ENCODE measurements at places on chromosomes 1 and 21. TPM values are rescaled to one million over a fixed set of nuclear protein-coding genes. Genes with fewer than 3 reads are reported as not detected.

GRCh38 chr1:157176591-157177121 lies 38.5 kb upstream of the ETV3 start:
- no peaks in the 10 kb centered on the region for H3K4me1 ChIP-seq
- H3K27me3 ChIP-seq = no peaks in the 10 kb centered on the region
- H3K36me3 ChIP-seq = no peaks in the 10 kb centered on the region

- H3K4me1 ChIP-seq = no peaks in the 10 kb centered on the region
- H3K27me3 ChIP-seq = no peaks in the 10 kb centered on the region
- no peak overlapping the region for H3K27ac ChIP-seq
- DNase-seq = no peak
- H3K36me3 ChIP-seq = no peaks in the 10 kb centered on the region
Observed at GRCh38 chr1:62884156-62884740, 100.3 kb downstream of the ATG4C start.

MAP3K21 gene
- total RNA-seq = 0.34 TPM

DNA sequence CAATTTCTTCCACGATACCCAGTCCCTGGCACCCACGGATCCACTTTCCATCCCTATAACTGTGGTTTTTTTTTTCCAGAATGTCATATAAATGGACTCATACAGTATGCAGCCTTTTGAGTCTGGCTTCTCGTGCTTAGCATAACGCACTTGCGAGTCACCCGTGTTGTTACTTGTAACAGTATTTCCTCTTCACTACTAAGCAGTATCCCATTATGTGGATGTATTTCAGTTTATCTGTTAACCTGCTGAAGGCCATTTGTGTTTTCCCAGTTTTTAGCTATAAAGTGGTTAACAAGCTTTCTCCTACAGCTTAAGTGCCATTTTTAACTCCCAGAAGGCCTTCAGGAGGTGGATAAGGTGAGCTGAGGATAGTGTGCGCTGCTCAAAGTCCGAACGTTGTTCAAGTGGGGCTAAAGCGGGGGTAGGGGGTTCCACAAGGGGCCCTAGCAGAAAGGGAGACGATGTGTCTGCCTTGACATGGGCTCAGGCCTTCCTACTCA lies 829 bp downstream of the ADAR start:
- peak overlapping the region; percentile 87 for H3K4me3 ChIP-seq
- no peaks in the 10 kb centered on the region for H3K27me3 ChIP-seq
- peak overlapping the region; percentile 98 for H3K27ac ChIP-seq
- DNase-seq = no peak
- peaks cover 62% of the 10 kb centered on the region for H3K4me1 ChIP-seq
- H3K36me3 ChIP-seq = peaks cover 4% of the 10 kb centered on the region

- peak overlapping the region; percentile 65 for H3K27ac ChIP-seq
- H3K36me3 ChIP-seq = no peaks in the 10 kb centered on the region
- DNase-seq = no peak
- H3K4me3 ChIP-seq = peak overlapping the region; percentile 51
- no peaks in the 10 kb centered on the region for H3K27me3 ChIP-seq
Observed at GRCh38 chr21:34201001-34201400, 127.6 kb downstream of the MRPS6 start.

DNA sequence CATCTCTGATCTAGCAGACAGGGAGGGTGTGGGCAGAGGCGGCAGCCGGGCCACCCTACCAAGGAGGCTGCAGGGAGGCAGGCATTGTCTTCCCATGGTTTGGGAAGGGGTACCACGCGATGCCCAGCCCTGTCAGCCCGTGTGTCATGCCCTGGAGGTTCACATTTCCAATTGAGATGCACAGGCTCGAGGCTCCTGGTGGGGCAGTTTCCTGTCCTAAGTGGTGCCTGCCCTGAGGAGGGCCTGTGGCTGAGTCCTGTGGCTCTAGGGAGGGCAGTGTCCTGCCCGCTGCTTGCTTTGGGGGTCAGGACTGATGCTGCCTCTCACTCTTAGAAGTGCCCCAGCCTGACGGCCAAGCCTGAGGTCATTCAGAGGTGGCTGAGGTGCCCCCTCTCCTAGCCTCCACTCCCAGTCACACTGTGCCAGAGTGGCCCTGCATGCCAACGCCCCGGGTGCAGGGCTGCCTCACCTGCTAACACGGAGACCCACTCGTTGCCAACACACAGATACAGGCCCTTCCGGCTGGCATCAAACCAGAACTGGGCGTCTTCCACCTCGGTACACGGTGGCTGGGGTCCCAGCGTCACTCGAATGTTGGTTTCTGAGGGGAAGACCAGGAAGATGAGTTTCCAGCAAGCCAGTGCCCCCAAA lies 11.9 kb downstream of the KRTAP10-1 start:
- H3K27me3 ChIP-seq = no peaks in the 10 kb centered on the region
- no peaks in the 10 kb centered on the region for H3K4me1 ChIP-seq
- H3K27ac ChIP-seq = no peak overlapping the region
- DNase-seq = no peak
- H3K4me3 ChIP-seq = no peak overlapping the region

DNA sequence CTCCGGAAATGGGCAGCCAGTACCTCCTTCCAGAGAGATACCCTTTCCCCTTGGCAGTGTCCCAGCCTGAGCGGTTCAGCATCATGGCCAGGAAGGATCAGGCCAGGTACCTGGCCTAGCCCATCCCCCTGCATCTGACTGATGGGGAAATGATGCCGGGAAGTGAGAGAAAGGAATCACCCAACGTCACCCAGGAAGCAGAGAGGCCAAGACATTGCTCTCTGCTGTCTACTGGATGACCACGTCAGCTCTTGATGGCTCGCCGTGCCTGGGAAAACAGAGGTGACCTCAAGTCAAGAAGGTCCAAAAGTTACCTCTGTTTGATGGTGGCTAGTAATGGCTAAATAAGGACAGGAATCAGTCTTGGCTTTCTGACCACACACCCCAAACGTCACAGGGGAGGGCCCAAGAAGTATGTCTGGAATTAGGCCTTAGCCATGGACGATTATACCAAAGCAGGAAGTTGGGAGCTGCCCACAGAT lies 79.0 kb downstream of the MRPL37 start:
- no peaks in the 10 kb centered on the region for H3K27me3 ChIP-seq
- H3K27ac ChIP-seq = peak overlapping the region; percentile 90
- peaks cover 9% of the 10 kb centered on the region for H3K36me3 ChIP-seq
- peaks cover 77% of the 10 kb centered on the region for H3K4me1 ChIP-seq

GRCh38 chr1:76408303-76408702 lies 333.8 kb downstream of the ST6GALNAC3 start:
- H3K36me3 ChIP-seq = no peaks in the 10 kb centered on the region
- no peak overlapping the region for H3K27ac ChIP-seq
- no peak for DNase-seq
- no peak overlapping the region for H3K4me3 ChIP-seq
- no peaks in the 10 kb centered on the region for H3K4me1 ChIP-seq
- H3K27me3 ChIP-seq = no peaks in the 10 kb centered on the region

DNA sequence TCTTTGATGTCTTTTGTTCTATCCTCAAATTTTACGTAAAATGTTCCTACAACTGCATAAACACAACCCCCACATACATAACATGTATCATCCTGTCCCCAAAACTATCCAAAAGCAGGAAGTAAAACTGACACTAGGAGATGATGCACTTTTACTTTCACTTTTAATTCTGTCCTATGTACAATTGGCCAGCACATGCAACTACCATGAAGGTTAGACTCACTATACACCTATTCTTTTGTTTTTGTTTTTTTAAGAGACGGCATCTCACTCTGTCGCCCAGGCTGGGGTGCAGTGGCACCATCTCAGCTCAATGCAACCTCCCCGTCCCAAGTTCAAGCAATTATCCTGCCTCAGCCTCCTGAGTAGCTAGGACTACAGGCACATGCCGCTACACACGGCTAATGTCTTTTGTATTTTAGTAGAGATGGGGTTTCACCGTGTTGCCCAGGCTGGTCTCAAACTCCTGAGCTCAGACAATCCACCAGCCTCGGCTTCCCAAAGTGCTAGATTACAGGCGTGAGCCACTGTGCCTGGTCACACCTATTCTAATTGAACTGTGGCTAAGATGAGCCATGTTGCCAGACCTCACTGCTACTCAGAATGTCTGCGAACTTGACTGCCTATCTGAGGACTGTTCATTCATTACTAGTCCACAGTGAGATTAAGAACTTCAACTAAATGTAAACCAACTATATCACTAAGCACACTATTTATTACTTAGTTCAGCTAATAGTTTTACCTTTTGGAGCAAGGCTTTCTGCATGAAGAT lies 48.0 kb downstream of the TOR3A start:
- peak overlapping the region; percentile 36 for H3K4me3 ChIP-seq
- DNase-seq = no peak
- H3K27ac ChIP-seq = peak overlapping the region; percentile 64
- no peaks in the 10 kb centered on the region for H3K27me3 ChIP-seq
- peaks cover 9% of the 10 kb centered on the region for H3K36me3 ChIP-seq

DNA sequence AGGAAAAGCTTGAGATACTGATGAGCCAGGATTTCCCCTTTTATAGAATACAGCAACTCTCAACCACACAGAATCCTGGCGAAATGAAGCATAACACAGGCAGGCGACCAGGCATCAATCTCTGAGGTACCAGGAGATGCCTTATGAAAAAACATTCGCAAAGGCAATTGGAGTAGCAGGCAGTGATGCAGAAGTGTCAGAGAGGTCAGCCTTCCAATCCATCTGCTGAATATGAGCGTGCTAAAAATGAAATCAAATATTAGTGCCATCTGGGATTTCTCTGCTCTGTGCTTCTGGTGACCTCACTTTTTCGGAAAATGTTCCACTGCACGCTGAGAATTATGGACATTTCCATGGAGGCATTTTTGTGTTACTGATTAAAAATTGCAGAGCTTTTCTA lies 258.8 kb downstream of the VAV3 start:
- DNase-seq = no peak
- H3K27me3 ChIP-seq = no peaks in the 10 kb centered on the region
- no peak overlapping the region for H3K27ac ChIP-seq
- no peaks in the 10 kb centered on the region for H3K4me1 ChIP-seq
- no peaks in the 10 kb centered on the region for H3K36me3 ChIP-seq

- no peaks in the 10 kb centered on the region for H3K4me1 ChIP-seq
- no peaks in the 10 kb centered on the region for H3K27me3 ChIP-seq
- H3K27ac ChIP-seq = no peak overlapping the region
- DNase-seq = no peak
- H3K4me3 ChIP-seq = no peak overlapping the region
- H3K36me3 ChIP-seq = no peaks in the 10 kb centered on the region
Observed at GRCh38 chr1:80722611-80723010, 1078.1 kb upstream of the ADGRL2 start.

All from esophagus muscularis mucosa (tissue), 4 donors.